ENCODE measurements at places on chromosomes 5 and 9. TPM values are rescaled to one million over a fixed set of nuclear protein-coding genes. Genes with fewer than 3 reads are reported as not detected.

Gene NEUROG1
- total RNA-seq = not detected

Gene EXOSC3
- 31.8 TPM for total RNA-seq

Gene VLDLR
- total RNA-seq = 19.2 TPM

Gene CCL27
- not detected for total RNA-seq

Gene DMGDH
- total RNA-seq = 9.6 TPM

DNA sequence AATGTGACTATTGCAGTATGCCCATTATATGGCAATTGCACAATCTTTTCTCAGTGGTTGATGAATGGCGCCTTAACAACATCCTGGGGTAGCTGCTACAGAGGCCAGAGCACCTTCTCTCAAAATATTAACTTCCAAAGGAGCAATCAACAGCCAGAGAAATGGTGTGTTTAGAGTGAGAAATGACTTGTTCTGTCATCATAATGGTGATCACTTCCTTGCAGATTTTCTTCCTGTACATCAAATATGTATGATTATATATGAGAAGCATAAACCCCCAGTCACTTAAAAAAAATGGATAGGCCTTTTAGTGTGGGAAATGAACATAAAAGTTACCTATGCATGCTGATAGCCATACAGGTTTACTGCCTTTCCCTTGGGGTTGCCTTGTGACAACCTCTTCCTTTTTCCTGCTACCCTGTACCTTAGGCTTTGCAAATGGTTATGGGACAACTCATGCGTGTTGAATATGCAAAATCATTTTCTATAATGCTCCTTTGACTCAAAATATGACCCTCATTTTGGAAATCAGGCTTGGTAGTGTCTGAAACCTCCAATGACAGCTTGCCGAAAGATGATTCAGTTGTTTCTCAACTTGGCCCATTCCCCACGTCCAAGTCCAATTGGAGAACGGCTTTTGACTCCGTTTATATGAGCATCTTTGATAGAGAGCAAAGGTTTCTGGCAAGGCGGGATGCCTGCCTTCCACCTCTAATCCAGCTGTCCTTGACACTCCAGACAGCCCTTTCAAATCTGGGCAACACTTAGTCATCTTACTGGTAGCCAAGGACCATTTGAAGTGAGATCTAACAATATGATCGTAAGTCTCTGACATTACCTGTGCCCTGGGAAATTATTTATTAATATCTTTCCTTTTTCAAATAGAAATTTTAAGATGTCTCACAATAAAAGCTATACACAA, 69.3 kb downstream of the SLC1A1 start:
- DNase-seq = no peak

- DNase-seq = no peak
Measured at GRCh38 chr9:93089481-93089991, 6.5 kb upstream of the CARD19 start.

- no peak for DNase-seq
Measured at GRCh38 chr9:76891874-76892273, 14.0 kb downstream of the PRUNE2 start.

GRCh38 chr5:131171276-131171810, 599 bp downstream of the LYRM7 start:
- DNase-seq = no peak

GRCh38 chr5:142670804-142671203, 15.1 kb downstream of the FGF1 start:
- no peak for DNase-seq

All from Caki2 (cell line).